Iris pigment epithelial cell (primary cell): ENCODE measurements at places on chromosomes 1 and 21.
A peak's percentile ranks its signal among the peaks of the same experiment; 100 is the strongest.

- no peak for DNase-seq
These were observed 14.3 kb downstream of the GPR137B start for GRCh38 chr1:236156512-236157208.

DNA sequence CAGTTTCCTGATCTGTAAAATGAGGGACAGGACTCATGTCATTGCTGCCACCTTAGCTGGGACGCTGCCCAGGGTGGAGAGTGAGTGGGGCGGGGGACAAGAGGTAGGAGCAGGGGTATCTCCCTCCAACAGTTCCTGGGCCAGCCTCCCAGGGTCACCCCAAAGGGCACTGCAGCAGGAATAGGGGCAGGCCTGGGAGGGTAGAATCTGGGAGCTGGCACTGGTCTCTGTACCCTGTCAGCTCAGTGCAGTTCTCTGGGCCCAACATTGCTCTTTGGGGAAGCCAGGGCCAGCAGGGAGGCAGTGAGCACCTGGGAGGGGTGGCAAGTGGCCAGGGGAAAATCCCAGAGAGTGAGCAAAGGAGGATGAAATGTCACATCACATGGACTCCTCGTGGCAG, 55.8 kb downstream of the ELK4 start:
- DNase-seq: no peak

GRCh38 chr1:183864611-183865010, 59.7 kb downstream of the RGL1 start:
- DNase-seq: no peak

DNA sequence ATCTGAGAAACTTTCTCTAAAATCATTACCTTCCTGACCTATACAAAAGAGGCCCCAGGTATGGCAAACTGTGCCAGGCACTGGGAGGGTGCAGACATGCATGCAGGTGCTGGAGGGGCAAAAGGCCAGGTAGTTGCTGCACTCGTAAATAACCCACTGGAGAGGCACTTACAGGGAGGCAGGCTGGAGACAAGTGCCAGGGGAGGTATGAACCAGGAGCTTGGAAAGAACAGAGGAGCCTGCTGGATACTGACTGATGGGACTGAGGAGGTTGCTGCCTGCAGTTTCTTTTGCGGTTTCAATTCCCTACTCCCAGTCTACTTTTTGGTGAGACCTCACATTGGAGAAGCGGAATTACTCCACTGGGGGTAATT, 113.9 kb downstream of the DSCAM start:
- DNase-seq: no peak

DNA sequence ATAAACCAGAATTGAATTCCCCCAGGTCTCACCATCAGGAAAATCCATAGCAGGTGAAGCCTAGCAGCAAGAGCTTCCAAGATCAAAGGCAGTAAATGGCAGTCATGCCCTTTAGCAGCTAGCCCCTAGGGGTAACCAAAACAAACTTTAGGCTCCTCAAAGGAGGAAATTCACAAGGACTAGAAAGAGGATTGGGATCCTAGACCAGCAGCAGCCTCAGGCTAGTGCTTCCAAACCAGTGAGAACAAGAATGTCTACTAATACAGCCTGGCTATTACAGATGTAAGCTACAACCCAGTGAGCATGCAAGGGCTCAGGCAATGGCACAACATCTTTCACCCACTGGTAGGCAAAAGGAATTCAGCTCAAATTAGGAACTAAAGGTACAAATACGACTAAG, 11.1 kb upstream of the RIMKLA start:
- DNase-seq: no peak

DNA sequence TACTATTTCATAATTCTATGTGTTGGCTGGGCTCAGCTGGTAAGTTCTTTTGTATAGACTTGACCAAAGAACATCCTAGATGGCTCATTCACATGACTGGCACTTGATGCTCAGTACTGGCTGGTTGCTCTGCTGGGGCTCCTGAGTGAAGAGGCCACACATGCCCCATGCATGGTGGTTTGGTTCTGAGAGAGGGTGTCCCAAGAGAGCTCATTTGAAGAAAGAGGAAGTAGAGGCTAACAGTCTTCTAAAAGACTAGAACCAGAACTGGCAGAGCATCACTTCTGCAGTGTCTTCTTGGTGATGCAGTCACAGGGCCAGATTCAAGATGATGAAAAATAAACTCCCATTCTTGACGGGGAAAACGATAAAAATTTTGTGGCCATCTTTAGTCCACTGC, 5.2 kb upstream of the BACH1 start:
- DNase-seq: no peak

- DNase-seq: no peak
These were observed 126.3 kb upstream of the TMPRSS2 start for GRCh38 chr21:41634211-41634694.

DNA sequence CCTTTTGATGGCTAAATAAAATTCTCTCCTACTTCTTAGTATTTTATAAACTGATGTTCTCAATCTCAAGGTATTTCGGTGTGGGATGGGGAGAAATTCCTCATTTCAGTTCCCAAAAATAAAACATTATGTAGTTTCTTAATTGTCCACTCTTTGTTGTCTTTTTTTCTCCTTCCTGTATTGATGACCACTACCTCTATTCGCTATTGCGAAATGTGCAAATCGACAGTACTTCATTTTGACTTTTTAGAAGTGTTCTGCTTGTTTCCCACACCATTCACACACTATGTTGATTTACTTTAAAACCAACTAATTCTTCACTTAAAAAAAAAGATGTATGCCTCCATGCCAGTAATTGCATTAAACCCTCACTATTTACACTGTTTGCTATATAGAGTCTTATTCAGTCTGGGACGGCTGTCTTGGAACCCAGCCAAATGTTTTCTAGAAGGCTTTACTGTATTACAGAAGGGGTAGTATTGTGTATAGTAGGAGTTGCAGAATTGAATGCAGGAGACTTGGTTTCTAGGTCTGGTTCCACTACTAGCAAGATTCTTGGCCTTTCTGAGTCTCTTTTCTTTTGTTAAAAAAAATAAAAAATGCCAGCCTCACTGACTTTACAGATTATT, 5.6 kb downstream of the RNF2 start:
- peak; percentile 14 for DNase-seq

- DNase-seq: no peak
These were observed 71.4 kb downstream of the CD247 start for GRCh38 chr1:167446966-167447365.

DNA sequence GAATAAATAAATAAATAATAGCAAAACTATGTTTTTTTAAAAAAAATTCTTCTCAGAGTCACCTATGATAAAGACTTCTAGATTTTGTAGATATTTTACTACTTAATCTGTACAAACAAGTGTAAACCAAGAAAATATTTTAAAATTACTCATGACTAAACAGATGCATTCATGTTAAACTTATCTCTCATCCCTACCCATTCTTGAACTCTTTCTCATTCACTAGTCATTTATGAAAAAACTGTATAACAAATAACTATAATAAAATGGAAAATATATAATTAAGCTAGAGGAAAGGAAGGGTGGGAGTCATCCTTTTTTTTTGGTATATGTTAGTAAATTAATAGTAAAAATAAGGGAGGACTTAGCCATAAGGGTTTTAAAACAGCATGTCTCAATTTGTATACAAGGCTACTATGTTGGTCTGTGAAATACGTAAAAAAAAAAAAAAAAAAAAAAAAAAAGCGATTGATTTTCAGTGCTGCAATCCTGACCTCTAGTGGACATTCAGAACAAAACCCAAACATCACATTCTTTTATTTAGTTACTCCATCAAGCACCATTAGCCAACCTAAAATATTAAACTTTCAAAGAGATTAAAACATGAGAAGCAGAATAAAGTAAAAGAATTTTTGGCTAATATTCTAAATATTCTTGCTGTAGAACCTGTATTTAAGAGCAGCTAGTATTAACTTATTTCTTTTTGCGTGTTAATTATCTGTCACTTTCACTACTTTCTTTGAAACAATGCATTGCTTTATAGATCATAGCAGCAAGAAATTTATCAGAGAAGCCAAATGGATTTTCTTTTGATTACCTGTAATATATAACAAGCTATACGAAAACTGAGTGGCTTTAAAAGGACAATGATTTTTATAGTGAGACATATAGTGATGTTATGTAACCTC, 255.8 kb upstream of the CACYBP start:
- peak; percentile 44 for DNase-seq

DNA sequence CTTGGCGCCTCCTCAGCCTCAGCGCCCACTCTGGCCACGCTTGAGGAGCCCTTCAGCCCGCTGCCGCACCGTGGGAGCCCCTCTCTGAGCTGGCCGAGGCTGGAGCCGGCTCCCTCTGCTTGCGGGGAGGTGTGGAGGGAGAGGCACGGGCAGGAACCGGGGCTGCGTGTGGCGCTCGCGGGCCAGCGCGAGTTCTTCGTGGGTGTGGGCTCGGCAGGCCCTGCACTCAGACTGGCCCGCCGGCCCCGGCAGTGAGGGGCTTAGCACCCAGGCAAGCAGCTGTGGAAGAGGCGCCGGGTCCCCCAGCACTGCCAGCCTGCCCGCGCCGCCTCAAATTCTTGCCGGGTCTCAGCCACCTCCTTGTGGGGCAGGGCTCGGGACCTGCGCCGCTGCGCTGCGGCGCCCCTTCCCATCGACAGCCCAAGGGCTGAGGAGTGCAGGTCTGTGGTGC, 61.4 kb downstream of the SLC16A1 start:
- DNase-seq: no peak
